ENCODE measurements at places on chromosomes 7 and 10. TPM values are rescaled to one million over a fixed set of nuclear protein-coding genes. Genes with fewer than 3 reads are reported as not detected.

The PTPN20 gene
- 0.22 TPM for total RNA-seq

The MYH16 gene
- not detected for total RNA-seq

The PNLIPRP2 gene
- not detected for total RNA-seq

The EN2 gene
- not detected for total RNA-seq
